ENCODE measurements at places on chromosomes 2 and 18.

DNA sequence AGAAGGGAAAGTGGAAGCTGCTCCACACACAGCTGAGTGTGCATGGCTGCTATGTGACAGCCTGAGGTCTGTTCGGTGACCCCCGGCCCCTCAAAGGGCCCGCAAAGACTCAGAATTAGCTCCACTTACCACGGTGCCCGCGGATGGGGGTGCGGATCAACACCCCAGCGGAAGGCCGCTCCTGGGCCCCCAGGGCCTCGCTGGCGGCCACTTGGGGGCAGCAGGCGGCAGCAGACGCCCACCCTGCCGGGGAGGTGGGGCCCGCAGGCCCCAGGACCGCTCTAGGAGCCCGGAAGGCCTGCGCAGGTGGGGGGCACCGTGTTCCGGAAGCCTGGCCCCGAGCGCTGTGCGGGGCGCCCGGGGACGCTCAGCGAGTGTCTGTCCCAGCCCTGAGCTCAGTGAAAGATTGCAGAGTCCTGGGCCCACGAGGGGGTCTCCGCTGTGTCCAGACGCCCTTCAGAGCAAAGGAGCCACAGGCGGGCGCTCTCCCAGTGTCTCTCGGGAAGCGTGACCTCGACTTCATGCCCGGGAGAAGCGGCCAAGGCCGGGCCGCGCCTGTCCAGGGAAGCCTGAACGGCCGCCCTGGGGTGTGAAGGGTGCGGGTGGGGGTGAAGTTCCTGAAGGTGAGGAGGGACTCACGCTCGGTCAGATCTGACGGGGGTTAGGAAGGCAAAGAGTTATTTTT, 118.7 kb downstream of the VAPA start:
- DNase-seq = no peak

DNA sequence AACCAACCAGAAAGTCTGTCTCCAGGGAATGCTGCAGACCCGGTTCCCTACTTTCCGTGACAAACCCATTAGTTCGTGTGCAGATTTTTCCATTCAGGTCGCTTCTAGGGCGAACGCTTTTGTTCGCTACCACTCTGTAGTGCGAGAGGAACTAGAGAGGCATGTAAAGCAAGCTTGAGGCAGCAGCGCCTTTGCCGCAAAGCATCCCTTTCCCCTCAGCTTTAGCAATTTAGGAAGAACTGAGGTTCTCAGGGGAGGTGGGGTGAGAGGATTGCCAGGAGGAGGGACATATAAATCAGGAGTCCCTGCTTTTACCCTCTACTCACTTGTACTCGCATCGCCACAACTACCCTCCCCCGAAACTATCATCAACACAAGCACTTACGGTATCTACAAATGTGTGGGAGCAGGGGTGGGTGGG, 748 bp upstream of the ZNF804A start:
- DNase-seq = peak; percentile 69

GRCh38 chr2:217225596-217225995, 365.7 kb upstream of the TNP1 start:
- no peak for DNase-seq

GRCh38 chr2:69693775-69694450, 48.0 kb upstream of the ANXA4 start:
- no peak for DNase-seq

- no peak for DNase-seq
Measured at GRCh38 chr2:128720080-128721022, 401.7 kb upstream of the HS6ST1 start.

GRCh38 chr2:160614391-160614790, 120.8 kb upstream of the RBMS1 start:
- no peak for DNase-seq

GRCh38 chr2:9139491-9140443, 66.8 kb upstream of the ASAP2 start:
- DNase-seq = peak; percentile 56

Measured in astrocyte of the spinal cord (primary cell).